Stimulated activated CD4-positive, alpha-beta T cell treated with anti-CD3 and anti-CD28 coated beads, Interleukin-4, amount 100 ng/mL, for 48 hours (primary cell): ENCODE measurements at places on chromosomes 3 and 15.

- DNase-seq = no peak
Measured at GRCh38 chr3:106030627-106030963, 161.8 kb upstream of the CBLB start.

GRCh38 chr15:38920966-38921365, 356.4 kb upstream of the RASGRP1 start:
- no peak for DNase-seq

GRCh38 chr3:40598338-40598737, 73.6 kb downstream of the ZNF621 start:
- no peak for DNase-seq

- DNase-seq = peak; percentile 2
Measured at GRCh38 chr15:68821841-68822381, 1.2 kb upstream of the ANP32A start.

- DNase-seq = no peak
Measured at GRCh38 chr3:135017003-135017893, 222.2 kb downstream of the EPHB1 start.

GRCh38 chr15:71201477-71201876, 86.2 kb downstream of the THSD4 start:
- no peak for DNase-seq

DNA sequence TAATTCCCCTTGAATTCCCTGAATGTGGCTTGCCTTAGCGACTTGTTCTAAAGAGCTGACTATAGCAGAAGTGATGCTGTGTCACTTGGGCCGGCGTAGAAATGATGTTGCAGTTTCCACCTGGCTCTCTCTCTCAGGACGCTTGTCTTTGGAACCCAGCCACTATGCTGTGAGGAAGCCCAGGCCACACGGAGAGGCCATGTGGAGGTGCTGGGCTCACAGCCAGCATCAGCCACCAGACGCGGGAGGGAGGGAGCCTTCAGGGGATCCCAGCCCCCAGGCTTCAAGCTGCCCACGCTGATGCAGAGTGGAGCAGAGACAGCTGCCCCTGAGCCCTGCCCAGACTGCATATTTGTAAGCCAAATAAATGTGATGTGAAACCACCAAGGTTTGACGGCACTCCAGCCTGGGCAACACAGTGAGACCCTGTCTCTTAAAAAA, 18.6 kb downstream of the RNU5B-1 start:
- DNase-seq = no peak

- DNase-seq = no peak
Measured at GRCh38 chr15:99486371-99487336, 79.1 kb upstream of the MEF2A start.

- DNase-seq = no peak
Measured at GRCh38 chr3:140532793-140533330, 145.0 kb upstream of the TRIM42 start.

GRCh38 chr3:107344722-107345121, 32.5 kb upstream of the CCDC54 start:
- no peak for DNase-seq

DNA sequence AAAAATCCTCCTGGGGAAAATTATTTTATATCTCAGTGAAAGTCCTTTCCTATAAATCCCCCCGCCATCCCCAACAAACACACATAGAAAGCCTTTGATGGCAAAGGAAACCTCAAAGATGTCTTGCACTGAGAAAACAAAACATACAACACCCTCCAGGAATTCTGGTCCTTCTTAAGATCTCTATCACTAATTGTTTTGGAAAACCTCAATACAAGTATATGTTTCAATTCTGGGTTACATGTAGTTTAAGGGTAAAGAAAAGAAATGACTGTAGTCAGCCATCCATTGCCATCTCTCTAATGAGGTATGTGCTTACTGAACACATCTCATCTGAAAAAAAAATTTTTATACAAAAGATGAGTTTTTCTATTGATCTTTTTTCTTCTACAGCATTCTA, 97.3 kb downstream of the FSIP1 start:
- DNase-seq = no peak

- DNase-seq = no peak
Measured at GRCh38 chr15:76776969-76777368, 128.2 kb downstream of the SCAPER start.

- no peak for DNase-seq
Measured at GRCh38 chr15:56371495-56372147, 6.4 kb downstream of the TEX9 start.

- DNase-seq = no peak
Measured at GRCh38 chr15:78120523-78120922, 10.7 kb downstream of the CIB2 start.

DNA sequence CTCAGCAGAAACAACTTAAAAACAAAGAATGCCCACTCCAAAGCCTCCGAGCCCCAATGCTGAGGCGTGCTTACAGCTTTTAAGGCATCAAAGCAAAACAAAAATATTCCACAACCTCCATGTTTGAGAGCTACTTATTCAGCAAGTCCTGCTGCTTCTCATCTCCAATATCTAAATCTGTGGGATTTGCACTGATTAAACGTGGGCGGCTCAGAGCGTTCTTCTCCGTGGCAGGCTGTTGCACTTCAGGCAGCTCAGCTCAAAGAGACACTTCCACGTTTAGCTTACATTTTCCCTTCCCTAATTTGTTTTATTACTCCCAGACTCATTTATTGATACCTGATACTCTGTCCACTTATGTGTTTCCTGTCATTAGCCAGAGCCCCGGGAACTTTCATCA, 282.6 kb upstream of the MCTP2 start:
- DNase-seq = no peak

DNA sequence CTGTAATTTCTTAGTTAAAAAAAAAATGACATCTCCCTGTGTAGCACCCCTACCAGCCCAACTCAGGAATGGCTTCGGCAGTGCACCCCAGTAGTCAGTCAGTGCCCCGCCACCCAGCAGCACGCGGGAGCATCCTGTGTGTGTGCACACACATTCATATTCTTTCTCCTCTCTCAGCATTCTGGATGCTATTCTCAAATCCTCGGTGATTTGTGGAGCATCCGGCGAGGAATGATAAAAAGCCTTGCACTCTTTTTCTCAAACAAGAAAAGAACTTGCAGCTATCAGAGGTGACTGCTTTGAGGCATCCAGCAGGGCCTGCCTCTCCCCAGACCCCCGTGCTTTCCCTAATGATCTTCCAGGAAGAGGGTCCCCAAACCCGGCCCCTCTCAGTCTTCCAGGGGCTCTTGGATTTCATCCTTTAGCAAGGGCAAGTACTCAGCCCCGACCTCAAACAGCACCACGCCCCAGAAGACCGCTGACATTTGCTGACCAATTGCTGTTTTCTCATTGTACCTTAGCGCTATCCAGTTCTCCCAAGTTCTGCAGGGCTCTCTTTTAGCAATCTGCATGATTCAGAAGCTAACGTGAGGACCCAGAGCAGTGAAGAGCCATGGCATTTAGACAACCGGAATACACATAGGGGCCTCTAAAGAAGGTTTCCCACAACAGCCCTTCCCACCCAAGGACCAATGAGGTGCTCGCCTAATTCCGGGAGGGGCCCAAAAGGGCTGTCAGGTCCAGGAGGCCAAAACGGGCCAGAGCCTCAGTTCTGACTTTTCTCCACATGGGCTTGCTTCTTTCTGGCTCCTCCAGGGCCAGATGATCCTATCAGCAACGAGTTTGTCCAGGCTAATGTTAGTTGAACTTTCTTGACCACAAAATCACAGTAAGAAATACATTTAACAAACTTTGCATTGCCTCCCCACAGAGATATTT, 72.2 kb downstream of the FAM174B start:
- DNase-seq = no peak

DNA sequence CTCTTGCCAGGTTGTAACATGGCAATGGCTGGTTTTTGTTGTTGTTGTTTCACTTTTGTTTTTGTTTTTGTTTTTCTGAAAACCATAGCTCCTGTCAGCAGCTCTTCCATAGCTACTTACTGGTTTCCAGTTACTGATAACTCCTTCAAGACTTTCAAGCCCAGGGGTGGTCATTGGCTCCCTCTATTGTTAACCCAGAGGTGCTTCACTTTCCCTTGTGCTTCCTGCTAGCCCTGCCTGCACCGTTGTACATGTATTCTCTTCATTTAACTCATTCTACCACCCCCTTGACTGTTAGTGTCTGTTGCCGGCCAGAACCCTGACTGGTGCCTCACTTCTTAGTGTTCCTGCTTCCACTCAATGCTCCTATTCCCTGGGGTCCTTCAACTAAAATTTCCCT, 4.2 kb upstream of the TRAT1 start:
- peak; percentile 46 for DNase-seq

- DNase-seq = no peak
Measured at GRCh38 chr15:96342406-96343112, 12.1 kb downstream of the NR2F2 start.

- no peak for DNase-seq
Measured at GRCh38 chr3:124263168-124263567, 271.2 kb upstream of the ROPN1 start.

- no peak for DNase-seq
Measured at GRCh38 chr15:53189860-53190259, 399.7 kb upstream of the ONECUT1 start.

GRCh38 chr3:123929325-123929724, 31.7 kb downstream of the CCDC14 start:
- DNase-seq = no peak

DNA sequence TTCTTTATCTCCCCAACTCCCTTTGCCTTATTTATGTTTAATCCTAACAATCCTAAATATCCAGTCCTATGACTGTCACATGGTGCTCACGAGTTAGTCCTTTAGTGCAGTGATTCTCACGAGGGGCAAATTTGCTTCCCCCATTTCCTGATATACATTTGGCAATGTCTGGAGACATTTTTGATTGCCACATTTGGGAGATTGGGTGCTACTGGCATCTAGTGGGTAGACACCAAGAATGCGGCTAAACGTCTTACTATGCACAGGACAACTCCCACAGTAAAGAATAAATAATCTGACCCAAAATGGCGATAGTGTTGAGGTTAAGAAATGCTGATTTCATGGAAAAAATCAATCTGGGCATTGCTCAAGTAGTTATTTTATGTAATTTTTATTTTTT, 466.5 kb downstream of the ROBO2 start:
- no peak for DNase-seq

- no peak for DNase-seq
Measured at GRCh38 chr3:34312684-34313083, 514.3 kb downstream of the PDCD6IP start.

- no peak for DNase-seq
Measured at GRCh38 chr15:57604507-57604906, 12.8 kb downstream of the MYZAP start.

DNA sequence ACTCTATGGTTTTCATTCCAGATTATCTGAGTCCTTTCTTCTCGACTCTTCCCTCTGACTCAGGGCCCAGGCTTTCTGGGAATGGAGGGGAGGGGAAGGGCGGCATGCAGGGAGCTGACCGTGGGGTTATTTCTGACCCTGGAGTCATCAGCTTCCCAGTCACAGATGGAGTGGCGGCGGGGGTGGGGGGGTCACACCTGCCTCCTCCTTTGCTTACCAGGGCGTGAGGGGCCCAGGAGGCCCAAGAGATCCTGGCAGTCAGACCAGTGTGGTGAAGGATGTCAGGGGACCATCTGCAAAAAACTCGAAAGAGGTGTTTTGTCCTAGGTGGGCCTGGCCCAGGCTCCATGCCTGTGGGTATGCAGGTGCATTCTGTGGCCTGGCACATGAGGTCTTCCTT, 996 bp upstream of the XIRP1 start:
- DNase-seq = no peak

GRCh38 chr3:82942041-82942440, 1180.6 kb upstream of the GBE1 start:
- no peak for DNase-seq

- no peak for DNase-seq
Measured at GRCh38 chr15:87716422-87716821, 540.1 kb downstream of the NTRK3 start.

- no peak for DNase-seq
Measured at GRCh38 chr3:16148783-16149182, 25.7 kb upstream of the GALNT15 start.

GRCh38 chr3:72573051-72573450, 275.2 kb downstream of the SHQ1 start:
- DNase-seq = no peak

- DNase-seq = no peak
Measured at GRCh38 chr3:185943760-185944106, 5.9 kb upstream of the TRA2B start.

DNA sequence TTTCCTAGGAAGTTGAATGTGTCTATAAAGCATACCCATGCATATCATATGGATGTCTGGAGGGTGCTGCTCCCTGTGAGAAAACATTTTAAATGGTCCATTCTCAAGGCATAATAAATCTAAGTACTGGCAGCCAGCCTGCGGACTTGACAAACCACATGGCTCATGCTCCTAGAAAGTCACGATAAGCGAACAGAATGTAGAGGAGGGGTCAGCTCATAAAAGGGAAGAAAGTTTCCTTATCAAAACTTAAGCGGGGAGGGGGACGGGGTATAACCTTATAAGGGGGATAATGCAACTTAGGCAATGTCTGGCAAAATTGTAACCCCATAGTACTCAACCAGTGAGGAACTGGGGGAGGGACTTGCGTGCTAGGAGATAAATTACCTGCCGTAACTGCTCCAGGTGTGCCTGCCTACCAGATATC, 159.8 kb upstream of the LMCD1 start:
- DNase-seq = no peak

- DNase-seq = no peak
Measured at GRCh38 chr3:99419116-99419515, 219.3 kb upstream of the COL8A1 start.
